ENCODE measurements at places on chromosomes 11 and 22.

GRCh38 chr11:27392278-27393114 lies 29.5 kb upstream of the CCDC34 start:
- DNase-seq: no peak

DNA sequence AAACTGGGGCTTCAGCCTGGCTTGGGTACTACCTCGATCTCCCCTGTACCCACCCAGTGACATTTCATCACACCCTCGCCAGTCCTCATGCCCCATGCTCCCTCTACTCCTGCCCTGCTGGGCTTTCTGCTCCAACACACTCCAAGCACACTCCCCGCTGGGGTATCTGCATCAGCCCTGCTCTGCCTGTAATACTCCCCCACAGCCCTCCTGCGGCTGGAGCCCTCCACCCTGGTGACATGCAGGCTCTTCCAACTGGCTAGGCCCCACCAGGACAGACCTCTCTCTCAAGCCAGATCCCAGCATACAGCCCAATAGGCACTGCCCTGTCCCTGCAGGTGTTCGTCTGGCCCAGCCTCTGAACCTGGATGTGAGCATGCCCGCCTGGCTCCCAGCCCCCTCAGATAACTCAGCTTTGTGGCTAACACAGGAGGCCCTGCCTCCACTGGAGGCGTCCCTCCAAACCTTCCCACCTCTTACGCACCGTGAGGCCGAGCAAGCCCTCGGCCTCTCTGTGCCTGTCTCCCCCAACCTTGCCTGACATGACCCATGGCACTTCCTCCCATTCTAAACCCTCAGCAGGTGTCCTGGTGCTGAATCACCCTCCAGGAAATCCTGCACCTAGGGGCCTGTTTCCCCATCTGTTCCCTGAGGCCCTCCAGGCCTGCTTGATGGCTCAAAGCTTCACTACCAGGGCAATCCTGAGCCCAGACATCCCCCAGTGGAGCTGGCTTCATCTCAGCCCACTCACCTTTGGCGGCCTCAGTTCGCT lies 33.5 kb upstream of the TXNRD2 start:
- DNase-seq: no peak

GRCh38 chr11:106495046-106495445 lies 417.6 kb downstream of the AASDHPPT start:
- no peak for DNase-seq

- no peak for DNase-seq
Measured at GRCh38 chr11:359181-359714, 10.1 kb upstream of the B4GALNT4 start.

DNA sequence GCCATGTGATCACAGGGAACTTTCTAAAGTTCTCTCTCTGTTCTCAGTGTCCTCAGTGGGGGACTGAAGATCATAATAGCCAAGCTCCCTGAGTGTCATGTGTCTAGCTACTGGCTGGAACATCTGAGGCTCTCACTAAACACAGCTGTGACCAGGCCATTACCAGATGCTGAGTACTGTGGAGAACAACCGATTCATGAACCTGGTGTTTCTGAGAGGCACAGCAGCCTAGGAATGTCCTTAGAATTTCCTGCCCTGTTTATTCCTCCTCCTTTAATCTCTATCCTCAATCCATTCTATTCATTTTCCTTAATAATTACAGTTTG lies 93.0 kb downstream of the ME3 start:
- no peak for DNase-seq

- DNase-seq: no peak
Measured at GRCh38 chr11:112884012-112884767, 77.0 kb upstream of the NCAM1 start.

GRCh38 chr11:66020618-66021357 lies 5.5 kb downstream of the CATSPER1 start:
- DNase-seq: no peak

DNA sequence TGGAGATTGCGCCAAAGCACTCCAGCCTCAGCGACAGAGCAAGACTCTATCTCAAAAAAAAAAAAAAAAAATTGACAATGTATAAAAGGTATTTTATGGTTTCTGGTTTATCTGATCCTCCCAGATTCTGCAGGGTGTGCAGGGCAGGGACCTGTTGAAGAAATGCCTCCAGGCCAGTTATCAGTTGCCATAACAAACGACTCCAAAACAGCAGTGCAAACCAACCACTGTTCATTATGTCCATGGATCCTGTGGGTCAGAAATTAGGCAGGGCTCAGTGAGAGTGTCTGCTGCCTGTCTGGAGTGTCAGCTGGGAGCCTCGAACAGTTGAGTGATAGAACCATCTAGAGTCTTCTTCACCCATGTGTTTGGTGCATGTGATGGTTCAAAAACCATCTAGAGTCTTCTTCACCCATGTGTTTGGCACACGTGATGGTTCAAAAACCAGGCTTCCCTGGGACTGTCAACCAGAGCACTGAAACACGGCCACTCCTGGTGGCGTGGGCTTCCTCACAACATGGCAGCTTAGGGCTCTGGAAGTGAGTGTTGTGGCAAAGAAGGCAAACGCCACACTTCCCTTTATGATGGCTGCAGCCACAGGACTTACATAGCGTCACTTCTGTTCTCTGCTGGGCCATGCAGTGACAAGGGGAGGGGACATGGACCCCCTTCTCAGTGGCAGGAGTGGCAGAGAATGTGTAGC lies 115.1 kb upstream of the CRYBB3 start:
- no peak for DNase-seq

DNA sequence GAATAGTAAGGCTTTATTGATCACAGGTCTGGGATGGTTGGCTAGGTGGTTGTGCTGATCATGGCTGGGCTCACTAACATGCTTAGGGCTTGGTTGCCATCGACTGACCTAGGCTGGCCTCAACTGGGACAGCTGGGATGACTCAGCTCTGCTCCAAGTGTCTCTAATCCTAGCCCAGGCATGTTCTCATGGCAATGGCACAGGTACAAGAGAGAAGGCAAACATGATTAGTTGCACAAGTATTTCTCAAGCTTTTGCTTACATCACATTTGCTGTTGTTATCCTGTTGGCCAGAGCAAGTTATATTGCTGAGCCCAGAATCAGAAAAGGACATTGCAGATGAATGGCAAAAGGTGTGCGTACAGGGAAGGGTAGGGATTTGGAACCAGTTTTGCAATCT lies 68.5 kb upstream of the SLC35C1 start:
- no peak for DNase-seq

DNA sequence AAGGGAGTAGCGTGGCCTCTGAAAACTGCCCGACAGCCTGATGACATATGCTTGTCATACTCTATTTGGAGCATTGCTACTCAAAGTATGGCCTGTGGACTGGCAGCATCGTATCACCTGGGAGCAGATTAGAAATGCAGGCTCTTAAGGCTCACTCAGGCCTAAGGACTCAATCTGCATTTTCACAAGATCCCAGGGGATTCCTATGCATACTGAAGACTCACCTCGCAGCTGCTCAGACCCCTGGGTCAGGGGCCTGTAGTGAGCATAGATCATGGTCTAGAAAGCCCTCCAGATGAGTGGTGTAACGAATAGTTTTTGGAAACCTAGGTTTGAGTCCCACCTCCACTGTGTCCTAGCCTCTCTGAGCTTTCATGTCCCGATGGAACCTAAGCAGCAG lies 126.3 kb downstream of the FEZ1 start:
- no peak for DNase-seq

DNA sequence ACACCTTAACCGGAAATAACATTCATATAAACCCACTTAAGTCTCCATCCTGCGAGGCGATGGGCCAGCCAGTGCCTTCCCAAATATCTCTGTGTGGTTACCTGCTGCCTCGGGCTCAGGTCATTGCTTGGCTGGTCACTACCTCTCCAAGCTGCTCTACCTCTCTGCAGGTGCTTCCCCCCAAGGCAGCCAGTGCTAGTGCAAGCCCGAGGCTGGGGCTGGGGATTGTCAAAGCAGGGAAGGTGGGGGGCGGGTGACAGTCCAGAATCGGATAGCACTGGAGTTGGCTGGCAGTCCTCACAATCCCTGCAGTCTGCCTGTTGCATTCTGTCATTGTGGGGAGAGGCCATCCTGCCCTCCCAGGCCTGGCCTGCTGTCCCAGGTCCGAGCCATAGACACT lies 11.1 kb downstream of the MCHR1 start:
- DNase-seq: no peak

DNA sequence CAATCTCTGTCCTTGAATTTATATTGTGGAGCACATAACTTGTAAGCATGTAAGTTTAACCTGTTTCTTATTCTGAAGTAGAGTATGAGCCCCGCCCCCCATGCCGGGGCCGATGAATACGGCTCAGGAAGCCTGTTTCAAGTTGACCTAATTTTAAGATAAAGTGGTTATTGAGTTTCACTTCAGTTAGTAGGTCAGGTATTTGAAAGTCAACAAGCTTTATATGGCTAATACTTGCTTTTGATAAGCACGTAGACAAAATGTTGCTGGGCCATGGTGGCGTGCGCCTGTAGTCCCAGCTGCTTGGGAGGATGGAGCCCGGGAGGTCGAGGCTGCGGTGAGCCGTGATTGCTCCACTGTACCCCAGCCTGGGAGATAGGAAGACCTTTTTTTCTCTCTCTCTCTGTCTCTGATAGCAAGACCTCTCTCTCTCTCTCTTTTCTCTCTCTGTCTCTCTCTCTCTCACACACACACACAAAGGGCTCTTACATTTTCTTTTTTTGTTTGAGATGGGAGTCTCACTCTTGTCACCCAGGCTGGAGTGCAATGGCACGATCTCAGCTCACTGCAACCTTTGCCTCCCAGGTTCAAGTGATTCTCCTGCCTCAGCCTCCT lies 14.4 kb downstream of the YWHAH start:
- DNase-seq: no peak

- peak; percentile 23 for DNase-seq
Measured at GRCh38 chr11:8196749-8197148, 27.9 kb upstream of the RIC3 start.

GRCh38 chr22:40975366-40975765 lies 24.2 kb downstream of the RBX1 start:
- DNase-seq: no peak

GRCh38 chr11:119471329-119471728 lies 48.4 kb upstream of the THY1 start:
- no peak for DNase-seq

DNA sequence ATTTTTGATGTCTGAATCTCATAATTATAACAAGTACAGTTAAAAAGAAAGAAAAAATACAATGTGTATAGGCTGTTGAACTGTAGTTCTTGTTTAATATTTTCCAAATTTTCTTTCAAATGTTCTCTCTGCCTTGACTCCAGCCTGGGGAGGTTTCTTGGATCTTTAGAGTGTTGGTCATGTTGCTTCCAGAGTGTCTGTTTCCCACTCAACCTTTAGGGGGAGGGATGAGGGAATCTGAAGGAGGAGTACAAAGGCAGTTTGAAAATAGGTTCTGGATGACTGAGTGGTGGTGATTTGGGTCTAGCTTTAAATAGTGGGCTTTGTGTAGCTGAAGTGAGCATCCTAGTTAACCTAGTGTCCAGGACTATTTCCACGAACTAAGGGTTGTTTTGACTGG lies 2.0 kb downstream of the CTNND1 start:
- peak; percentile 33 for DNase-seq

GRCh38 chr22:24945430-24945829 lies 1.1 kb downstream of the LHFPL7 start:
- no peak for DNase-seq

- DNase-seq: no peak
Measured at GRCh38 chr22:46936378-46936903, 174.0 kb downstream of the TBC1D22A start.

Data from NCI-H2227 treated with DMSO at 0.1 percent for 48 hours (cell line).